Effector CD8-positive, alpha-beta T cell (primary cell): ENCODE measurements at places on chromosomes 3 and 15.

DNA sequence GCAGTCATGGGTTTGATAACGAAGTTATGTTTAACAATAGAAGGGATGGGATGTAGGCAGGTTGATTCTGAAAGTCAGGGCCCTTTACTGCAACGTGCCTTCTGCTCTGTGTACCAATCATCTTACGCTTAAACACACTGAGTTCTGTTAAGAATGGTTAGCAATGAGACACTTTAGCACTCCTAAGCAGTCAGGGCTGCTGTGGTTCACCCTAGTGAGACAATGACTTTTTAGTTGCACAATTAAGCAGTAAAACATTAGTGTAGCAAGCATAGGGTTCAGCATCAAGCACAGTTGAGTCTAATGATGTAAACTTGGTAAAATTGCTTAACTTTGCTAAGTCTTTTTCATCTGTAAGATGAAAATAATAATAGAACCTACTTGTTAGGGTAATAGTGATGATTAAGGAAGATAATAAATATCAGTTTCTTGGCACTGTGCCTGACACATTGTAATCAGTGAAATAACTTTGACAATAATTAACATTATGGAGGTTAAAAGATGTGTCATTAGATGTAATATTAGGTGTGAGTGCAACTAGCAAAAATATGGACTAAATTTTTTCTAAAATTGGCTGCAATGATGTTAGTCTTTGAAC, 484.2 kb upstream of the THBS1 start:
- no peak for DNase-seq

- no peak for DNase-seq
These were observed 35.9 kb upstream of the KPNA4 start for GRCh38 chr3:160601288-160601687.

DNA sequence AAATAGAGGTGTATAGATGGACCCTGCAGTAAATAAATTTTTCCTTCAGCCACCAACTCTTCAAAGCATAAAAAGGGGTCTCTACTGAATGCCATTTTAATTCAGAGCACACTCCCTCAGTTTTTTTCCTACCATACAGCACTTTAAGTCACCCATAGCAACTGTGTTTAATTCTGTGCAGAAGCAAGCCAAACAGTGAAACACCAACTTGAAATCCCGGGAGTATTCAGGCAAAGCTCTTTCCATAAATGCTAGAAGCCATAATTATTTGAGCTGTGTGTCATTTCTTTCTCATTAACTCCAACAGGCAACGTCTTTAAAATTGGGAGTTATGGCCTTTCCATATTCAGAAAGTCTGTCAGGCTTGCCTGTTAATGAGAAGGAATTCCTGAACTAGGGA, 562.1 kb downstream of the GRM7 start:
- no peak for DNase-seq

DNA sequence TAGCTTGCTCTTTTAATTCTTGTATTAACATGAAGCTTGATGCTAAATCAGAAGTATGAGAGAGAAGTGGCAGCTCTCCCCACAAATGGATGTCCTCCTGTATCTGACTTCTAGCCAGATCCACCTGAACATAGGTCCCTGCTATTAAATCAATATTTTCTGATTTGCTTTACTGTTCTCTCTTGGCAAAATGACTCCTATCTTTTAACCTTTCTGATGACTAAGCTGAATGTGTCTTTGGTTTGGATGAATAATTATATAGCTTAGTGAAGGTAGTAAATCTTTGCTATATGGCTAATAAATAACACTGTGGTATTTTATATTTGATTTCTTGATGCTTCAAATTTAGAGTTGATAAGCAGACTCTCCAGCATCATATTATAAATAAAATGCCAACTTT, 28.3 kb upstream of the ARL14 start:
- DNase-seq = no peak

DNA sequence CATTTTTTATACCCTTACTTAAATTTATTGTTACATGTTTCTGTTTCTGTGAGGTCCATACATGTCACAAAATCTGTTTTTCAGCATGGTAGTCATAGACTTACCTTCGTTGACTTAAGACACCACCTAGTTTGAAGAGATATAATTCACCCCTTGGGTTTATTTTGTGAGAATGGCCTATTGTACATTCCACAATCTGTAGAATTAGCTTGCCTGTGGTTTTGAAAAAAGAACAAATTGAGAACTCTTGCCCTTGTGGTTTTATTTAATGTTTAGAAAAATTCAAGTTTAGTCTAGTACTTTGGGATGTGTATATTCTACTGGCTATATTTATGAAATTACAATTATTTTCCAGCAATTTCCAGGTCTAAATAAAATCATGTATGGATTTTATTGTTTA, 31.6 kb downstream of the FILIP1L start:
- DNase-seq = no peak

DNA sequence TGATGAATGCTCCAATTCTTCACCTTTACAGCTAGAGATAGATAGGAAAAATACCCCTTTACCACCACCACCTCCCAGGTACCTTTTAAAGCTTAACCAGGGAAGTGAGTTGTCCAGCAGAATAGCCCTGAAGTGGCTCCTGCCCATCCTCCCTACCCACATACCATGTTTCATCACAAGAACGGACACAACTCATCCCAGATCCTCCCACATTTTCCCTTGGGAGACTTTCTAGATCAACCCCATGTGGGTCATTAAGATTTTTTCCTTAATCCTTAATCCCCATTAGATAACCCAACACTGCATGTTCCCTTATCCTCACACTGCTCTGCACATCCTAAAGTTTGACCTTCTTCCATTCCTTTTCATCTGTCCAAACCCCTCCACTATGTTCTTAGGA, 69.3 kb downstream of the CHST2 start:
- DNase-seq = no peak

DNA sequence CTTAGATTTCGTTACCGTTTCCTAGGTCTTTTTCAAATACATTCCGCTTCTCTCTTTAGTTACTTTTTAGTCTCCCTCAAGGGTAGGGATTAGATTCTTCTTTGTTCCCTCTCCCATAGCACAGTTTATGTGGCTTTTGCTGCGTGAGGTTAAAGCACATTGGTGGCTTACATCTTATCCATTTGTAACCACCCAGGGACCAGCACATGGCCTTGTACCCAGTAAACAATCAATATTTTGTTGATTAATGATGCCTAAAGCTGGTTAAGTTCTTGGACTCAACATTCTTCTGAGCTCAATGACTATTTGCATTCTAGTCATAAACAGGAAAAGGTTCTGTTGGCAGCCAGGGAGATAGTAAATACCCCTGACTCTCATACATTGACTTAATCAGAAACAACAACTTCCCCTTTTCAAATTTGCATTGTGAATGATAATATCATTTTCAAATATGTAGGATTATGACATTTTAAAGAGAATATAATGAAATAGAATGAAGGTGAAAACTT, 60.2 kb downstream of the CACNA1D start:
- DNase-seq = no peak

GRCh38 chr3:60652829-60653228, 598.4 kb downstream of the FHIT start:
- DNase-seq = no peak

DNA sequence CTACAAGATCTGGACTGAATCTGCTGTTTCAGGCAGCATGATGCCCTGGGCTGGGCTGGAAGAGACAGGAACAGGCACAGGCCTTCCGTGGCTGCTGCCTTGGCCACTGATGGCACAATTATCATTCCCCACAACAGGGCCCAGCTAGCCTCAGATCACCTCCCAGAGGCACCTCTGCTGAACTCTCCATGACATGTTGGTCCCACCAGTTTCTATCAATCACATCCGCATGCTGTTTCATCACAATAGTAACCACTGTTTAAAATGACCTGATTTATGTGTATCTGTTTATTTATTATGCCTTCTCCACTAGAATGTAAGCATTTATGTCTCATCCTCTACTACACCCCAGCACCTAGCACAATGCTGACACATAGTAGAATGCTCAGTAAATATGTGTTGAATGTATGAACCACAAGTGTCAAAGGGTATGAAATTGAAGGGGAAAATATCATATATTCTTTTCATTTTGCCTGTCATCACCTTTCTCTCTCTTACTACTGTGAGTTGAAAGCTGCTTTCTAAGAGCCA, 32.7 kb upstream of the ZBTB38 start:
- DNase-seq = no peak

DNA sequence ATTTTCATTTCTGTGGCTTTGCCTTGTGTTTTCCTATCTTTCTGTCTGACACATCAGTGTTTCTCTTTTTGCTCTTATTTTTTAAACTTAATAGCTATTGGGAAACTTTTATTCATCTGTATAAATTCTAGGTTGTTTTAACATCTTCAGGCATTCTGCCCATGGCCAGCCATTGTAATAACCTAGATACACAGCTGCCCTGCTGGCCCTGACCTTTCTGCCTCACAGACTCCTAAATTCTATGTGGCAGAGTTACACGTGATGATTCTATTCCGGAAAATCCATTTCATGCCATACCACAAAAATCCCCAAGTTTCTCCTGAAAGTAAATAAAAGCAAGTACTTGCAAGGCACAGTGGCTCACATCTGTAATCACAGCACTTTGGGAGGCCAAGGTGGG, 150.1 kb downstream of the UACA start:
- DNase-seq = no peak

- DNase-seq = no peak
These were observed 33.5 kb downstream of the TUSC7 start for GRCh38 chr3:116743062-116743461.

DNA sequence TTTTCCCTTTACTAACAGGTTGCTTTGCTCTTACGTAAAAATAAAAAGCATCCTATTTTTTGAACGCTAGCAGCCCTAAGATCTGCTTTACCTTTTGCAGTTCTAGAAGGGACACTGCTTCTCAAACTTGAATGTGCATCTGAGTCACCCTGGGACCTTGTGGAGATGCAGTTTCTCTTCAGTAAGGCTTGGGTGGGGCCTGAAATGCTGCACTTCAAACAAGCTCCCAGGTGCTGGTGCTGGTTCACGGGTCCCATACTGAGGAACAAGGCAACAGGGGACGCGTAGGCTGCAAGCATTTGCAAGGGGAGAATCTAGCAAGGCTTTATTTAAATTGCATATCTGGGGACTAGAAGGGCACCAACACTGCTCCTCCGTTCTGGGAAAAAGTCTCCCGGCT, 30.0 kb downstream of the MB21D2 start:
- no peak for DNase-seq

GRCh38 chr3:49812916-49813496, 747 bp downstream of the UBA7 start:
- no peak for DNase-seq

DNA sequence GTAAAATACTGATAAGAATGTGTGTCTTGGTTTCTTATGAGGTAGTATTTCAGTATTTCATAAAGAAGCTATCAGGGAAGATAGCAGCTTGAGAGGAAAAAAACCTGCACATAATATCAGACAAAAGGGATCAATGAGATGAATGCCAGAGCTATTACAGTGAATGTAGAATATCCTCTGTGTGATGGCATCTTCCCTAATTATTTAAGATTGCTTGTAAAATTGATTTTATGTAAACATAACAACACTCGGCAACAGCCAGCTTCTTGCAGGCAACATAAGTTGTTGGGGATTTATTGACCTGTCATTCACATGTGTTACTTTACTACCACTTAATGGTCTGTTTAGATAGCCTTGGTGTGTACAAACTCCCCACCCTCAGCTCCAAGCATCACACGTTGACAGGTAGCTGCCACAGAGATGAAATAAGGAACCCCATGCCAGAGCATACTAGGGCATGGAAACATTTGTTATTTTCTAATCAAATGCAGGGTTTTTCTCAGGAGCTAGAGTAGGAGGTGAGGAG, 49.2 kb upstream of the RARB start:
- DNase-seq = no peak

GRCh38 chr15:74799856-74800558, 12.6 kb upstream of the LMAN1L start:
- peak; percentile 85 for DNase-seq
